CD4-positive, alpha-beta T cell treated with Interleukin-6 at 100 ng/mL for 8 hours (primary cell): ENCODE measurements at places on chromosomes 12 and 14.

GRCh38 chr12:132503618-132504204 is 13.8 kb downstream of the FBRSL1 start:
- DNase-seq, result no peak

DNA sequence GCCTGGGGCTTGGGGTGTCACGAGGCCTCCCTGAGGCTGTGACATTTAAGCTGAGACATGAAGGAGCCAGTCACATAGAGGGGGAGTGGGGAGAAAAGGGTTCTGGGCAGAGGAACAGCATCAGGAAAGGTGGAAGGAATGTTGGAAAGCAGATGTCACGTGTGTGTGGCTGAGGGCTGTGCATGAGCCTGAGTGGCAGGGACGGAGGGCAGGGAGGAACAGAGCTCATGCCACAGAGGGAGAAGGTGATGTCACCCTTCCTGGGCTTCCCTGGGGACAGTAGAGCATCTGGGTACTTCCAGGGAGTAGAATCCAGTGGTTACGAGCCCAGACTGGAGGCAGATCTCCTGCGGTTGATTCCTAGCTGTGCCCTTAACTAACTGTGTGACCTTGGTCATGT is 32.0 kb upstream of the JDP2 start:
- no peak for DNase-seq

DNA sequence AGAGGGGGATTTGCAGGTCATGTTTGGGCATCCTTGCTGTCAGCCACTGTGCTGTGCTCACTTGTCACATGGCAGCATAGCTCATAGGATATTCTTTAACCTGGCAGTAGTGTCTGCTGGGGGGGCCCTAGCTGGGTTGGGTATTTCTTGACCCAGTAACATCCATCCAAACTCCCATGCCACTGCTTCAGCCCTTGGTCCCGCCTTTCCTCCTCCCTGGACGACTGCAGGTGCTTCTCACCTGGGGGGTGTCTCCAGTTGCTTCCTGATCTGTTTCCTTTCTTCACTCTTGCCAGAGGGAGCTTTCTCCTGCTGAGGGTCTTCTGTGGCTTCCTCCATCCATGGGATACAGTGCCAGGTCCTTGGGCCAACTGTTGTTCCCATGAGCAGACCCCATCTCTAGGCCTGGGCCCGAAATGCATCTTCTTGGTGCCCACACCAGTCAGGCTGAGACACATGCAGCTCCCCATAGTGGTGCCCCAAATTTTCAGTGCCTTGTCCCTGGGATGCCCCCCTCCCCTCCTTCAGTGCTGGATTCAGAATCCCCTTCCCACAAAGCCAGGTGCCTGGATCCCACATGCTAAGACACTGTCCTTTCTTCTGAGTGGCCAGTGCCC is 20.5 kb downstream of the C14orf132 start:
- DNase-seq, result no peak

GRCh38 chr12:48815126-48816110 is 2.9 kb upstream of the CACNB3 start:
- no peak for DNase-seq

GRCh38 chr14:99093532-99094517 is 178.2 kb downstream of the BCL11B start:
- DNase-seq, result no peak

DNA sequence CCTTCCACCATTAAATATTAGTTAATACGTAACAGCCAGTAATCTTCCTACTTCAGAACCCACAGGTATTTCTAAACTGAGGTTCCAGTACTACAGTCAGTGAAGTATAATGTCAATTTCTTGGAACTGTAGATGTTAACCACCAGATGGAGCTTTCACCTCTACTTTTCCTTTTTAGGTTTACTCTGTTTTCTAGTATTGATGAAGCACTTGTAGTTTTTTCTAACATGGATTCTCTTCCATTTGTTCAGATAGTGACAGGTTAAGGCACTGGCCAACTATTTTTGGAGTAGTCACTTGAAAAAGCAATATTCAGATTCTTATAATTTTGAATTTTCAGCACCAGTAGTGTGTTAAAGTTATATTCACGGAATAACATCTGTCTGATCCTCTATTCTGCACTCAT is 4.6 kb upstream of the SEC23A start:
- DNase-seq, result peak; percentile 21

- no peak for DNase-seq
Measured at GRCh38 chr14:29800961-29801360, 126.7 kb downstream of the PRKD1 start.

DNA sequence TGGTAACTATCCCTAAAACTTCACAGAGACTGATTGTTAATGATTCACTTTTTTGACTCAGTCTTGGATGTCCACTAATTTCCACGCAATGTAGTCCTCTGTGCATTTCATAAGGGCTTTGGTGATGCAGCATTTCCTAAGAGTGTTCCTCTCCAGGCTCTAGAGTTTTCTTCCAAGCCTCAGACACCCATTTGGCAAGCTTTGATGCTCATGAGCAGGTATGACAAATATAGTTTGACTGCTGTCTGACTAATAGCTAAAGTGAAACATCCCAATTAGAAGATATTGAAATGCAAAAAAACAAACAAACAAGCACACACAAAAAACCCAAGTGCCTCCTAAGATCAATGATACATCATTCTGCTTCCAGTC is 1.5 kb upstream of the VAMP1 start:
- DNase-seq, result no peak
